Uterus (tissue), 4 donors: ENCODE measurements at places on chromosomes 7 and 10. TPM values are rescaled to one million over a fixed set of nuclear protein-coding genes. Genes with fewer than 3 reads are reported as not detected.

GRCh38 chr10:62779487-62780248, 24.9 kb upstream of the ADO start:
- no peaks in the 10 kb centered on the region for H3K4me1 ChIP-seq
- no peaks in the 10 kb centered on the region for H3K36me3 ChIP-seq
- H3K27me3 ChIP-seq = no peaks in the 10 kb centered on the region

- no peaks in the 10 kb centered on the region for H3K4me1 ChIP-seq
- H3K4me3 ChIP-seq = peak overlapping the region; percentile 85
- no peak for DNase-seq
- H3K27ac ChIP-seq = peak overlapping the region; percentile 95
Observed at GRCh38 chr10:17201794-17202116, 283 bp upstream of the TRDMT1 start.

GRCh38 chr10:58371473-58371872, 13.7 kb upstream of the TFAM start:
- no peaks in the 10 kb centered on the region for H3K36me3 ChIP-seq
- H3K4me1 ChIP-seq = peaks cover 2% of the 10 kb centered on the region
- DNase-seq = no peak
- no peak overlapping the region for H3K27ac ChIP-seq
- H3K27me3 ChIP-seq = no peaks in the 10 kb centered on the region
- H3K4me3 ChIP-seq = no peak overlapping the region

DNA sequence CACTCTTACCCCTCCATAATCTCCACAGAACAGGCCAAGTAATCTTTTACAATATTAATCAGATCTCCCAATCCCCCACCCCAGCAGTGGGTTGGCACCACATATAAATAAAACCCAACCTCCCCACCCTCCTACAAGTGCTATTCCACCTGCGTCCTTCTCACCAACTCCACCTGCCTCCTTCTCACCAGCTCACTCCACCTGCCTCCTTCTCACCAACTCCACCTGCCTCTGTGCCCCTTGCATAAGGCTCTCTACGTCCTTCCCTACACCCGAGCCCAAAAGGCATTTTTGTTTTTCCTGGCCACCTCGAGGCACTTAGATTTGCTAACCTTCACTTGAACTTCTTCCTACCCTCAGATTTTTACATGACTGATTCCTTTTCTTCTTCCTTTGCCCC, 89.7 kb downstream of the ATE1 start:
- no peak overlapping the region for H3K4me3 ChIP-seq
- no peak for DNase-seq
- no peaks in the 10 kb centered on the region for H3K27me3 ChIP-seq
- no peak overlapping the region for H3K27ac ChIP-seq

DNA sequence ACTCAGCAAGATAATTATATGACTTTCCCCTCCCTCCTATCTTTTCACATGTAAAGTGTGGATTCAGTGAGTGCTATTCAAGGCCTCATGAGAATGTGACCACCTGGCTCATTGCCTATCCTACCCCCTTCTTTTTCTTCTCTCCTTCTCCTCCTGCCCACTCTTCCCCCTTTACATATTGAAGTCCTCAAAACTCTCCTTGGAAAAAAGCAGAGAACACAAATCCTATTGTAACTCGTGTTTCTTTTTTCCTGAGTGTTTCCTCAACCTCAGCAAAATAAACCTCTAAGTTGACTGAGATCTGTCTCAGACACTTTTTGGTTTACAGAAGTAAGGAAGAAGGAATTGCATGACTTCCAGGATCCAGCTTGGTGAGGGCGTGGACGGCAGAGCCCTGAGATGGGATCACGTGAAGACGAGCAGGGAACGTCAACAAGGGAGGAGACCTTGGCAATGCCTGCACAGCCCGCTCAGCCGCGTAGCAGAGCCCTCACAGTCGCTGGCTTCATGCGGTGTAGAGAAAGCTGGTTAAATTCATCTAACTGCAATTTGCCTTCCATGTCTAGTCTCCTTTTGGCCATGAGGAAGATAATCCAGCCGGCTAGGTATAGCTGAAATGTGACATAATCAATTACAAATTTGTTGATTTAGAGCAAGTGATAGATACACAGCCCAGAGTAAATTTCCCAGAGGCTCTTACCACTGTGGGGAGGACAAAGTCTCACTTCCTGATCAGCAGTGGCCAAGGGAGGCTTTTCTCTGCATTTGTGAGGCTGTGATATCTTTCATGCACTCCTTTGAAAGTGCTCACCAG, 75.7 kb downstream of the LYZL2 start:
- H3K4me3 ChIP-seq = peak overlapping the region; percentile 11
- H3K27ac ChIP-seq = peak overlapping the region; percentile 80
- H3K27me3 ChIP-seq = no peaks in the 10 kb centered on the region
- peak; percentile 69 for DNase-seq

DNA sequence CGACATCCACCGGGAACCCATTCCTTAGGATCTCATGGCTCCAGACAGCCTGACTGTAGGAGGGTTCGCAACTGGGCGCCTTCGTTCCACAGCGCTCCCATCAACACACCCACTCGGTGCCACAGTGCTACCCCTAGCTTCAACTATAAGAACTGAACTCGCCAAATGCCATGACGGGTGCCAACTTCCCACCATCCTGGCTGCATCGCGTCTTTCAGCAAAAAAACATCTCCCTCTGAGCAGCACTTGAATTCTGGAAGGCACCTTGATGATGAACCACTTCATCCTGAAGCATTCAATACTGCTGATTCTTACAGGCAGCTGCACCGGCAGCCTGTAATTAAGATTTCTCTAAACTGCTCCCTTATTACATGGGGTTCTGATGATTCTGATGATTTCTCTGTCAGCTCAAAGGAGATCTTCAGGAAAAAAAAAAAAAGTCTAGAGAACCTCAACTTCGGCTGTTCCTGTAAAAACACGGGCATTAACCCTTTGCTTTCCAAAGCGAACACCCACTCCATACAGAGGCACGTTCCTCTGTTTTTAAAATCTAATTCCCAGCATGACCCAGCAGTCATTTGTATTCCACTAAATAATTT, 1.3 kb downstream of the CYTH3 start:
- H3K27ac ChIP-seq = peak overlapping the region; percentile 79
- H3K4me3 ChIP-seq = peak overlapping the region; percentile 66
- H3K36me3 ChIP-seq = no peaks in the 10 kb centered on the region
- H3K4me1 ChIP-seq = peaks cover 9% of the 10 kb centered on the region

- H3K4me3 ChIP-seq = no peak overlapping the region
- DNase-seq = no peak
- H3K4me1 ChIP-seq = no peaks in the 10 kb centered on the region
- no peaks in the 10 kb centered on the region for H3K36me3 ChIP-seq
- peak overlapping the region; percentile 44 for H3K27ac ChIP-seq
- H3K27me3 ChIP-seq = no peaks in the 10 kb centered on the region
Observed at GRCh38 chr7:158811461-158811860, 17.8 kb downstream of the ESYT2 start.

DNA sequence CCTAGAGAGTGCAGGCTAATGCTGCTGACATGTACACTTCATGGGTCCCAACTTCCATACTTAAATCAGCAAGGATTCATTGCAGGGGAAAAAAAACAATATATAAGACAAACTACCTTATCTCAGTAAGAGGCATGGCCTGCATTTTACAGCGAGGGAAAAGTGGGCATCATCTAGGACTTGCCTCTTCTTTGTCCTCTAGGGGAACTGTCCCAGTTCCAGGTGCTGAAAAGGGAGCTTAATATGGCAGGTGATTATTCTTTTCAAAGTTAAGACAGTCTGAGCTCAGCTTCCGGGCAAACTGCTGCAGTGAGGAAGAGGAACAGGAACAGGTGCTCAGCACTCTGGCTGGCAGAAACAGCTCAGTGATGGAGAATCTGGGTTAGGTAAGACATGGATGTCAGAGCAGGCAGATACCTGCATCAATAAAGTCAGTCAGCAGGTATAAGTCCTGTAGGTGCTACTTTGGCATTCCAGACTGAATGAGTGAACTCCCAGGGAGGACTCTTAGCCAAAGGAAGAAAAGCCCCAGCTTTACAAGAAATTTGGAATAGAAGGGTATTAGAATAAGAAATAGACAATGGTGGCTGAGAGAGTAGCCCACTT, 147.2 kb downstream of the TMEM178B start:
- DNase-seq = no peak
- no peaks in the 10 kb centered on the region for H3K27me3 ChIP-seq
- H3K27ac ChIP-seq = no peak overlapping the region
- no peak overlapping the region for H3K4me3 ChIP-seq
- no peaks in the 10 kb centered on the region for H3K36me3 ChIP-seq

DNA sequence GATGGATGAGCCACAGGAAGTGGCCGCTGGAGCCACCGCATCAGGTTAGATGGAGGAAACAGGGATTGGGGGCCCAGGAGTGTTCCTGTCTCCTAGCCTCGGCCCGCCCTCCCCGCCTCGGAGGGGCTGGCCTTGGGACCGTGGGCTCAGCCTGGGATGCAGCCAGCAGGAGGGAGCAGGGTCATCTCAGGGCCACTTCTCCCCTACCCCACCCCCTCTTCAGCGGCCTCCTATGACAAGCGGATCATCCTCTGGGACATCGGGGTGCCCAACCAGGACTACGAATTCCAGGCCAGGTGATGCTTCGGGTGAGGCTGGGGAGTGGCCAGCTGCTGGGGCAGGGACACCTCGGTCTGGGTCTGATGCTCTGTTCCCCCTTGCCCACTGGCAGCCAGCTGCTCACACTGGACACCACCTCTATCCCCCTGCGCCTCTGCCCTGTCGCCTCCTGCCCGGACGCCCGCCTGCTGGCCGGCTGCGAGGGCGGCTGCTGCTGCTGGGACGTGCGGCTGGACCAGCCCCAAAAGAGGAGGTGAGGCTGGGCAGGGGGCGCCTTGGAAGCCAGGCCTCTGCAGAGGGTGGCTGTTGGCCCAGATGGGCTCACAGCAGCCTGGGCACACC, 4.7 kb downstream of the LRWD1 start:
- no peak overlapping the region for H3K27ac ChIP-seq
- H3K4me3 ChIP-seq = no peak overlapping the region
- no peaks in the 10 kb centered on the region for H3K36me3 ChIP-seq
- no peak for DNase-seq
- H3K27me3 ChIP-seq = no peaks in the 10 kb centered on the region
- H3K4me1 ChIP-seq = no peaks in the 10 kb centered on the region

DNA sequence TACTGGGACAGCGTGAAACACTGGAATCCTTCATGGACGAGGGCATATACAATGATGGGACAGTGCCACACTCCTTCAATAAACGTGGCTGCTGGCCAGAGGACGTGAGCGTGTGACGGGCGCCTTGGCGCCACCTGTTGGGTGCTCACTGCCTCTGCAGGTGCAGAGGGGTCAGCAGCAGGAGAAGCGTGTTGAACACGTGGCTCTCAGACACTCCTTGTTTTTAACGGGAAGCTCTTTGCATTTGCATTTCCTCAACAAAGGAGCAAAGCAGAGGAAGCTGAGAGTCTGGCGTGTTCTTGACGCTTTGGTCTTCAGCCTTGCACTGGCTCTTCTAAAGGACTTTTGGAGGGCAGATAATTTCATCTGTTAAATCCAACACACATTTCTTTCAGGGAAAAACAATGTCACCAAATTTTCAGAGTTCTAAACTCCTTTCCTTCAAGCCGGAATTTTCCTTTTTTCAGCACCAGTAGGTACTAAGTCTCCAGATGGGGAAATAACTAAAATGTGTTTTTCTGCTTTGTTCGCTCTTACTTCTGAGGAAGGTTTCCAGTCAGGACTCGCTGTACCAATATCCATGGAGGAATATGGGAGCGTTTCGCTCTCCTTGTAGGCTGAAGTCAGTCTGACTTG, 2.9 kb upstream of the GET4 start:
- no peak overlapping the region for H3K4me3 ChIP-seq
- DNase-seq = peak; percentile 86
- no peaks in the 10 kb centered on the region for H3K27me3 ChIP-seq
- H3K36me3 ChIP-seq = no peaks in the 10 kb centered on the region
- H3K27ac ChIP-seq = peak overlapping the region; percentile 77

- no peaks in the 10 kb centered on the region for H3K27me3 ChIP-seq
- H3K4me1 ChIP-seq = no peaks in the 10 kb centered on the region
- no peak for DNase-seq
- no peak overlapping the region for H3K4me3 ChIP-seq
- no peak overlapping the region for H3K27ac ChIP-seq
Observed at GRCh38 chr10:7045891-7046599, 364.8 kb downstream of the SFMBT2 start.

DNA sequence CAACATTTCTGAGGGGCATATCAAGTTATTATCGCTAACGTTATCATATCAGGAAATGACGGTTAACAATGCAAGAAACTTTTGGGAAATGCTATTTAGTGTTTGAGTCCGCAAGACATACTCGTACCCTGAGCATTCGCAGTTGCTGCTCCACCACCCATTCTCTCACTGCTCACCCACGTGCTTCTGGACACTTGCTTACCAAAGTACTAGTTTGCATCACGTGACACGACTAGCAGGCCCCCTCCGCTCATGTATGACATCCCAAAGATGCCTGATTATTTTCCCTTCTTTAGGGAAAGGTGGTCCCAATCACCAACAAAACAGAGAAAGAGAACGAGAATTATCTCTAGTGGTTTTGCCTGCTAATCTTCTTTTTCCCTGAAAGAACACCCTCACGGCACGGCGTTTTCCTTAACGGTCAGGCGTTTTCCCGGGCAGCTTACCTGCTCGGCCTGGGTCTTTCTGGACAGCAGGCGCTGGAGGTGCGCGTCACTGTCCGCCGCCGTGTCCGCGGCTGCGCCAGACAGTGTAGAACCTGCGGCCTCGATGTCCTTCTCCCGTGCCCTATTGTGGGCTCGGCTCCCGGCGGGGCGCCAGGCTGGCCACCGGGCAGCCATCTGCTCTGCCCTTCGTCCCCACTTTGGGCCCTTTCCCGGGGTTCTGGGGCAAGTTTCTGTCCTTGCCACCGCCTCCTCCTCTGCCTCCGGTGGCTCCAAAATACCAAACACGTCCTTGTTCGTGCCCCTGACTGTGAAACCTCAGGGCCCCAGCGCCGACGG, at the start of gene SUPV3L1:
Gene SUPV3L1, plus strand, starts transcription at position 492 of the 782 bp plus-strand sequence. Its CDS starts 58 bp downstream, at position 550.
- peak; percentile 96 for DNase-seq
- no peaks in the 10 kb centered on the region for H3K4me1 ChIP-seq
- H3K36me3 ChIP-seq = no peaks in the 10 kb centered on the region
- H3K4me3 ChIP-seq = peak within 1 kb of the TSS; percentile 98

GRCh38 chr10:51743146-51743545, 43.8 kb upstream of the CSTF2T start:
- no peaks in the 10 kb centered on the region for H3K36me3 ChIP-seq
- H3K27me3 ChIP-seq = no peaks in the 10 kb centered on the region
- no peak for DNase-seq
- H3K4me3 ChIP-seq = no peak overlapping the region
- H3K4me1 ChIP-seq = no peaks in the 10 kb centered on the region

DNA sequence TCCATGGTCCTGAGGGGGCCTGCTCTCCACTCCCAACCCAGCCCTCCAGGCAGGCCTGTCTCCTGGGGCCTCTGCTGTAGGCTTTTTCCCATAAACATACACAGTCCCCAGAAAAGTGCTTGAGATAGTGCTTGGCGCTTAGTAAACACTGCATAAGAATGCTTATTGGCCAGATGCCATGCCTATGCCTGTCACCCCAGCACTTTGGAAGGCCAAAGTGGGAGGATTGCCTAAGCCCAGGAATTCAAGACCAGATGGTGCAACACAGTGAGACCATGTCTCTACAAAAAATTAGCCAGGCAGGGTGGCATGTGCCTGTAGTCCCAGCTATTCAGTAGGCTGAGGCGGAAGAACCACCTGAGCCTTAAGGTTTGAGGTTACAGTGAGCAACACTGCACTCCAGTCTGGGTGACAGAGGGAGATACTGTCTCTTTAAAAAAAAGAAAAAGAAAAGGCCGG, 24.6 kb upstream of the ASL start:
- no peak overlapping the region for H3K27ac ChIP-seq
- no peaks in the 10 kb centered on the region for H3K36me3 ChIP-seq
- no peak for DNase-seq

The GIMAP6 gene
- 63.5 TPM for total RNA-seq

The FKBP6 gene
- total RNA-seq = 0.14 TPM

The GFRA1 gene
- 52.1 TPM for total RNA-seq

The RELN gene
- 1.8 TPM for total RNA-seq

The PLCE1 gene
- 11.8 TPM for total RNA-seq

The NPTX2 gene
- total RNA-seq = 4.1 TPM
